ENCODE measurements at places on chromosomes 5 and 9.

- DNase-seq: no peak
These were observed 144.3 kb downstream of the EFNA5 start for GRCh38 chr5:107526270-107526937.

DNA sequence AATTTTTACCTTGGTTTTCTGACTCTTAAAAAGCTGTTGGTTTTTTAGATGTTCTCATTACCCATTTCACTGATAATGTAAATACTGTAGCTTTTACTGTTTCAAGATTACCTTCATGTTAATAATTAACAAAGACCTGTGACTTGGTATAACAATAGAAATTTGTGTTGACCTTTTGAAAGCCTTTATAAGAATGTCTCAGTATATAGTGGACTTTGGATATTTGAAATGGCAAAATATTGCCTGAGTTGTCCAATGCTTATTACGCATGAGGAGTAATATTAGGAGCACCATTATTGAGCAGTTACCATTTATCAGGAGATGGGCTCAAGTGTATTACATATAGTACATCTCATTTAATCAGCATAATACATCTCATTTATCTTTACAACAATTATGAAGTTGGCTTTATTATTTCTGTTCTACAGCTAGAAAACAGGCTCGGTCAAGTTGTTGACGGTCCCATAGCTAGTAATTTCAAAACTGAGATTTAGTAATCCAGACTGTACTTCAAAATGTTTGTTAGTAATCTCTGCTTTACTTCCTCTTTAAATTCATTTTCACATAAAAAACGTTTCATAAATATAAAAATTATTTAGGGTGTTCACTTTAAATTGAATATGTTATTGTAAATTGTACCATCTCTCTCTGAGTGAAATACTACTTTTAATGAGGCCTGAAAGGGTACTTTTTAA, 50.7 kb upstream of the FKTN start:
- no peak for DNase-seq

- DNase-seq: no peak
These were observed 150.1 kb upstream of the SLC27A6 start for GRCh38 chr5:128815201-128815600.

GRCh38 chr5:25641124-25641523, 996.3 kb upstream of the CDH10 start:
- DNase-seq: no peak

DNA sequence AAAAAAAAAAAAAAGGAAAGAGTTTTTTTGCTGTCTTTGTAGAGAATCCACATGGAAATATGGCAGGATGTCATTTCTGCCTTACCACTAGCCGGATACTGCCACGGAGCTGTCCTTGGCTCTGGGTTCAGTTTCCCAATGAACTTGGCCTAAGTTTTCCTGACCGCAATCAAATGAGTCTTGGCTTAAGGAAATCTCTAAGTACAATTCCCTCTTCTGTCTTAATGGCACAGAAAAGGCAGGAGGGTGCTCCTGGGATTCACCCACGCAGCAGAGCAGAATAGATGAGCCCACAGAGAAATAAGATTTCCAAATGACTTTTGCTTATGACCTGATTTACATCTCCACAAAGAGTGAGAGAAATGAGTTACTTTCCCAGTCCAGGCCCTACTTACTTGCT, 284.0 kb upstream of the VLDLR start:
- DNase-seq: no peak

- DNase-seq: no peak
These were observed 148.5 kb downstream of the CDH10 start for GRCh38 chr5:24496268-24496667.

DNA sequence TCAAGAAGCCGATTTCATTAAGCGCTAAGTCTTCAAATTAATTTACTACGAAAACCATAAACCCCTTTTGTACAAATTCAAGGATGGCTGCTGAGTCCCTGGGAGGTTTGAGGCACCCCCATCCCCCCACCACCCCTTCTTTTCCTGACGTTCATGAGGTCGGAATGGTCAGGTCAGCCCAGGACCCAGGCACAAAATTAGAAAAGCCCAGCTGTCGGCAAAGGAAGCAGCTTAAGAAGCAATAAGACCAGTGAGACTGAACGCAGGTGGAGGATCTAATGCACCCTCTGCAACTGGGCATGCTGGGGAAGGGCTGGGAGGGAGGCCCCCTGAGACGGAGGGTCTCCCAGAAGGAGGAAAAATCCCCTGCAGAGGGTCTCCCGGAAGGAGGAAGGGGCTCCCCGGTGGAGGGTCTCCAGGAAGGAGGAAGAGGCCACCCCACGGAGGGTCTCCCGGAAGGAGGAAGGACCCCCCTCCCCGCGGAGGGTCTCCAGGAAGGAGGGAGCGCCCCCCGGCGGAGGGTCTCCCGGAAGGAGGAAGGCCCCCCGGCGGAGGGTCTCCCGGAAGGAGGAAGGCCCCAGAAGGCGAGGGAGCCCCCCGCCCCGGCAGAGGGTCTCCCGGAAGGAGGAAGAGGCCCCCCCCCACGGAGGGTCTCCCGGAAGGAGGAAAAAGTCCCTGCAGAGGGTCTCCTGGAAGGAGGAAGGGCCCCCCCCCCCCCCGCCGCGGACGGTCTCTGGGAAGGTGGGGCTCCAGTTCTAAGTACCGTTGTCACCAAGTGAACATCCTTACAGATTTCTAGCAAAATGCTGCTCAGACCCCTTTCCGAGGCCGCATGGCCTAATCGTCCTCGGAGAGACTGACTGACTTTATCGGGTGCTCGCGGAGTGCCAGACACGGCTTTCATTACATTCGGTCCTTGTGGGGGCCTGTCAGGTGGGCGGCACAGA, 74.4 kb upstream of the FCN1 start:
- no peak for DNase-seq

GRCh38 chr5:145378226-145378625, 456.9 kb downstream of the PRELID2 start:
- no peak for DNase-seq
